A549 treated with RU486 at 1 μM for 4 hours (cell line): ENCODE measurements at places on chromosomes 13 and 19. TPM values are rescaled to one million over a fixed set of nuclear protein-coding genes. Genes with fewer than 3 reads are reported as not detected.

Gene ZNF256
- 1.2 to 1.8 TPM (median 1.3 TPM) in 5 replicates for total RNA-seq

Gene ZNF433
- not detected in 5 replicates for total RNA-seq

Gene OR10H1
- not detected in 5 replicates for total RNA-seq

Gene FGF21
- not detected in 5 replicates for total RNA-seq

Gene TMED1
- total RNA-seq = 22.1 to 31.7 TPM (median 31.5 TPM) in 5 replicates
